Effector memory CD8-positive, alpha-beta T cell (primary cell): ENCODE measurements at places on chromosomes 2 and 18.

DNA sequence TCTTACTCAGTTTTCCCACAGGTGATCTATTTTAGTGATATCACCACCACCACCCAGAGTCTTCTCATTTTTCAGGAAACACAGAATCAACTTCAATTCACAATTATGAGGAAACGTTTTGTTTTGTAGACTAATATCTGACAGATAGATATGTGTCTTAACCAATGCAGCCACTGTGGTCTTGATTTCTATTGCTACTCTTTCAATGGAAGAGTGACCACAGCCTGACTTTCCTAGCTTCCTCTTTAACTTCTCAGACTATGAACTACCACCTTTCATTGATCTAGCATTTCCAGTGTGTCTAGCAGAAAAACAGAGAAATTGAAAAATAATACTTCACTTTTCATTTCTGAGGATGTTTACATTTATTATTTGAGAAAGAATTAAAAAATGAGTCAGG, 20.5 kb downstream of the ADAM17 start:
- no peaks in the 10 kb centered on the region for H3K27me3 ChIP-seq
- H3K36me3 ChIP-seq: peaks cover 54% of the 10 kb centered on the region
- no peak for DNase-seq

GRCh38 chr2:219507581-219508443, 6.5 kb upstream of the ASIC4 start:
- H3K27me3 ChIP-seq: peaks cover 54% of the 10 kb centered on the region
- H3K27ac ChIP-seq: no peak overlapping the region
- no peak for DNase-seq
- H3K4me1 ChIP-seq: peaks cover 14% of the 10 kb centered on the region
- H3K36me3 ChIP-seq: peaks cover 21% of the 10 kb centered on the region

DNA sequence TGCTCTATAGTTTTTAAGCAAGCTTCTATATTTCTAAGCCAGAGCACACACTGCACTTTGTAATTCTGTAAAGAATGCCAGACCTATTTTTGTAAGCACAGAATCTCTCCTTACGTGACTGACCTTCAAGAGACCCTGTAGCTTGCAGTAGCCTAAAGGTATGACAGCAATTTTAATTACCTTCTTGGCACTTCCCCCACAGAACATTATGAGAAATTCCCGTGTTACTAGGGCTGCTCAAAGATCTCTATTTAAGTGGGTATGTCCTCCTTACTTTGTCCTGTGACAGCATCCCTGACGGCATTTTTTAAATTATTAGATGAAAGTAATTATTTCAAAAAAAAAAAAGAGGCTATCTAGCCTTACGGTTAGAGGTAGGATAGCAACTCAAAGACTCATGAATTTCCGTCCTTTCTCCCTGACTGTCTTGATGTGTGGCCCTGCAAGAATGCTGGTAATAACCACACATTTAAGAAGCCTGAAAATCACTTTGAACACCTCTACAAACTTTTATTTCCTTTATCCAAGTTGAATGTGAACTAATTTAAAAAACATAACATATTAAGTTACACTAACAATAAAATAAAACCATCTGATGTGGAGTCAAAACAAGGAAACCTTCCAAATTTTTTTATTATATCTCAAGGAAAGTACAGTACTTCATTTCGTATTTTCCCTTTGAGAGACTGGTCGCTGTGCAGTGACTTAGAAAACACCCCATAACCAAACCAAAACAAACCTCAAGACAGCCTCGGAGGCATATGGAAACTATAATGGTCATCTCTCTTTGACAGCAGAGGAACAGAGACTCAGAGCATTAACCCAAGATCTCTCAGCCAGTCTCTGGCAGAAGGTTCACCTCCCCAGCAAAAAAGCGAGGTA, 54.9 kb downstream of the THUMPD2 start:
- no peak for DNase-seq
- H3K4me3 ChIP-seq: no peak overlapping the region
- H3K27me3 ChIP-seq: peaks cover 31% of the 10 kb centered on the region

- H3K27ac ChIP-seq: no peak overlapping the region
- H3K36me3 ChIP-seq: no peaks in the 10 kb centered on the region
- no peak for DNase-seq
- H3K4me1 ChIP-seq: no peaks in the 10 kb centered on the region
These were observed 27.0 kb downstream of the SLC40A1 start for GRCh38 chr2:189553504-189554088.

- H3K27ac ChIP-seq: no peak overlapping the region
- no peaks in the 10 kb centered on the region for H3K36me3 ChIP-seq
- H3K4me3 ChIP-seq: no peak overlapping the region
- H3K4me1 ChIP-seq: no peaks in the 10 kb centered on the region
- no peaks in the 10 kb centered on the region for H3K27me3 ChIP-seq
- DNase-seq: no peak
These were observed 215.1 kb downstream of the LDLRAD4 start for GRCh38 chr18:13433685-13434084.

DNA sequence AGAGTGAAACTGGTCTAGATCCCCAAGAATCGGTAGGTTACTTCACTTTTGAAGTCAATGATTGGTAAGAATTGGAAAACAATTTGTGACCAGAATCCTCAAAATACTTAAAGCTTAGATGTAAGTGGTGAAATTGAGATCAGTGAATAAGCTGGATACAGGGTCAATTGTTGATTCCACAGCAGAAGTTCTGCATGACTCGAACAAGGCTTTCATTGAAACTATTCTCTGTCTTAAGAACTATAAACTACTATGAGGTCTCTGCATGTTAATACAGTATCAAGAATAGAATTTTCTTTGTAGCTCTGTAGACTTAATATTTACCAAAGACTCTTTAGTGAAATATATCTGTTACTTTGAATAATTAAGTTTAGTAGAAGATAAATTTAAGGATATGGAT, 324.2 kb upstream of the FIGN start:
- no peak for DNase-seq
- H3K4me1 ChIP-seq: no peaks in the 10 kb centered on the region
- no peaks in the 10 kb centered on the region for H3K27me3 ChIP-seq
- H3K27ac ChIP-seq: no peak overlapping the region
- H3K4me3 ChIP-seq: no peak overlapping the region

DNA sequence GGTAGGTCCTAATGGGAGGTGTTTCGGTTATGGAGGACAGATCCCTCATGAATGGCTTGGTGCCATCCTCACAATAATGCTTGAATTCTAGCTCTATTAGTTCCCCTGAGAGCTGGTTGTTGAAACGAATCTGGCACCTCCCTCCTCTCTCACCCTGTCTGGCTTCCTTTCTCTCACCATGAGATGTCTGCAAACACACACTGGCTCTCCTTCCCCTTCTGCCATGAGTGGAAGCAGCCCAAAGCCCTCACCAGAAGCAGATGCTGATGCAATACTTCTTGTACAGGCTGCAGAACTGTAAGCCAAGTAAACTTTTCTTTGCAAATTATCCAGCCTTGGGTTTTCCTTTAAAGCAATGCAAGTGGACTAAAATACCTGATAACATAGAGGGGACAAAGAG, 86.6 kb downstream of the RND3 start:
- DNase-seq: no peak
- no peaks in the 10 kb centered on the region for H3K36me3 ChIP-seq
- H3K4me1 ChIP-seq: no peaks in the 10 kb centered on the region
- no peaks in the 10 kb centered on the region for H3K27me3 ChIP-seq
- H3K4me3 ChIP-seq: no peak overlapping the region

DNA sequence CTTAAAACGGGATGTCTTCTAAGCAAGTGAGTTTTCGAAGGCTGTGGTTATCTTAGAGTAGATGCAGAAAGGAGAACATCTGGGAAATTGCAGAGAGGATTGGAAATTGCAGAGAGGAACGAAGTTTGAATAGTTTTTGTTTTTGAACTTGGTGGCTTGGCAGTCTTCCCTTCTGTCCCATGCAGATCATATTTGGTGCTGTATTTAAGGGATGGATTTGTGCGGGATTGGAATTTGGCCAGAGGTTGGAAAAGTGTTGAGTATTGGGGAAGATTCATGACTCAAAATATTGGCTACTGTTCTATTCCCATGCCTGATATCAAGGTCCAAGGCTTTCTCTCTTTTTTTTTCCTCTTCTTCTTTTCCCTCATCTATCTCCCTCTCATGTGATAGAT, 18.2 kb downstream of the PTPRM start:
- H3K4me3 ChIP-seq: no peak overlapping the region
- H3K4me1 ChIP-seq: no peaks in the 10 kb centered on the region
- no peaks in the 10 kb centered on the region for H3K36me3 ChIP-seq
- no peak overlapping the region for H3K27ac ChIP-seq
- no peak for DNase-seq
- no peaks in the 10 kb centered on the region for H3K27me3 ChIP-seq

GRCh38 chr2:214765180-214765579, 44.3 kb downstream of the BARD1 start:
- H3K4me1 ChIP-seq: peaks cover 5% of the 10 kb centered on the region
- no peak overlapping the region for H3K4me3 ChIP-seq
- no peaks in the 10 kb centered on the region for H3K36me3 ChIP-seq
- no peaks in the 10 kb centered on the region for H3K27me3 ChIP-seq

GRCh38 chr2:106159866-106160785, 34.0 kb downstream of the UXS1 start:
- no peaks in the 10 kb centered on the region for H3K27me3 ChIP-seq
- peak overlapping the region; percentile 89 for H3K4me3 ChIP-seq
- H3K27ac ChIP-seq: peak overlapping the region; percentile 96
- peak; percentile 29 for DNase-seq

DNA sequence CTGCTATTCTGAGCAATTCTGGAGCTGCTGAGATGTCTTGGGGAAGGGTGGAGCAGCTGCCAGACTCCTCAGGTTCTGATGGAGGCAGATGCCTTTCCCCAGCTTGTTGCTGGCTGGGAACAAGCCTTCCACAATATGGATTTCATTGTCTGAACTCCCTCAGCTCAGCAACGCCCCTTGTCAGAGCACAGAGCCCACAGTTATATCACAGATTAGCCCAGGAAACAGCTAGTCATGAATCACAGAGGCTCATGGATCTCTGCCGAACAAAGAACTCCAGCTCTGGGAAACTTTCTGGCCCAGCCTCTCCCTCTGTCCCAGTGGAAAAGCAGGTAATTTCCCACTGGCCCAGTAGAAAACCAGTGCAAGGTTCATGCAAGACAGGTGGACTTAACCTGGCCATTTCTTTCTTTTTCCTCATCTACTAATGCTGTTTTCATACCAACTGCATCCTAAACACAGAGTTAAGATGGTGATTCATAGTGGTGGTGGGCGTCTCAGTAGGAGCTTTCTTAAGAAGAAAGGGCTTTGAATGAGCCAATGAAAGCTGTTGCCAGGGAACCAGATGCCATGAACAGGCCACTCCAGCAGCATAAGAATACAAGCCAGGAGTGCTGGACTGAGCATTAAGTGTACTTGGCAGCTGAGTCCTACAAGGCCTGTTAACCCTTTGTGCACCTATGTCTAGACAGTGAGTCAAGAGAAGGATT, 8.7 kb upstream of the KIAA2012 start:
- H3K27me3 ChIP-seq: peaks cover 35% of the 10 kb centered on the region
- no peak for DNase-seq
- H3K4me3 ChIP-seq: no peak overlapping the region
- no peaks in the 10 kb centered on the region for H3K4me1 ChIP-seq

DNA sequence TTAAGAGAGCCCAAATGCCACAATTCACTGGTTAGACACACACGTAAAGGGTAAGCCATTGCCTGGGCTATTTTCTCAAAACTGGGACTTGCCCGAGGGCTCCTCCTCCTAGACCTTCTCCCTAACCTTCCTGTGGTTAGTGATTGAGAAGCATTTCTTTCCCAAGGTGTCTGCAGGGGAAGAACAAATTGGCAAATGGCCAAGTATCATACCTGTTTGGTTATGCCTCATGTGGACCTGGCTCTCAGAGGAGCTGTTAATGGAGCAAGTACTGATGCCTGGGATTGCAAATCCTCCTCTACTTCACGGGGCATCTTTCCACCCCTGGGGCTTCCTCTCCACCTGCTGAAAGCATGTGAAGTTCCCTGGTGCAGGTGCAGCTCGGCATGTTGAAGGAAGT, 187.5 kb upstream of the CYRIA start:
- H3K27me3 ChIP-seq: no peaks in the 10 kb centered on the region
- H3K36me3 ChIP-seq: no peaks in the 10 kb centered on the region
- H3K4me1 ChIP-seq: no peaks in the 10 kb centered on the region
- DNase-seq: no peak
- no peak overlapping the region for H3K27ac ChIP-seq

DNA sequence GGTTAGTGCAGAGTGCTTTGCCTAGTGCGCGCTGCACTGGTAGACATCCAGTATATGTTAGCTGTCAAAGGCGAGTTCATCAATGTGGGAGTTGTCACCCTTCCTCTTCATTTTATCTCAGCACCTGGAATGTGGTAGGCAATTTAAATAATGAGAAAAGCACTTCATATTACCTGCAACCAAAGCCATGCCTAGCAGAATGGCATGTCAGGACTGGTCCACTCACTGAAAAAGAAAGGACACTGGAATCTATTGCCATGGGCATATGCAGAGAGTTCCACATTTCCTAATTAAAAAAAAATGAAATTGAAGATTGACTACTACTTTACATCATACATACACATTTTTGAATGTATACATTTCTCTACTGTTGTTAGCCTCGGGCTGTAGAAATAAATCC, 139.6 kb downstream of the PAX3 start:
- H3K27ac ChIP-seq: no peak overlapping the region
- H3K4me1 ChIP-seq: no peaks in the 10 kb centered on the region
- H3K27me3 ChIP-seq: no peaks in the 10 kb centered on the region

DNA sequence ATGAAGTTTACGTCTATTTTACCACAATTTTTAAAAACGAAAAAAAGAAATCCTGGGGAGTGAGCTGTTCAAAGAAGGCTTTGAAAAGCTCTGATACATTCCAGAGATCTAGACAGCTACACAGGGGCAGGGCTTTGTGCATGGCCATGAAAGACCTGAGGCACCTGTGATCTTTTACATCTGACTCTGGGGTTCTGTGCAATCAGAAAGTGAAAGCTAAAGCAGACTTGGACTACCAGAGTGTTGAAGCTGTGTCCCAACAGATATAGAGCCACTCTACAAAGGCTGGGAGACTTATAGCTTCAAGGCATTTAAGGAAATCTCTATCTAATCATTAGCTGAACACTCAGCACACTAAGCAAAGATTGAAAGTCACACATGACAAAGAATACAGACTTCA, 34.1 kb downstream of the PARD6G start:
- H3K4me1 ChIP-seq: no peaks in the 10 kb centered on the region
- H3K4me3 ChIP-seq: no peak overlapping the region
- H3K27me3 ChIP-seq: peaks cover 27% of the 10 kb centered on the region
- no peak overlapping the region for H3K27ac ChIP-seq

- H3K27me3 ChIP-seq: peaks cover 19% of the 10 kb centered on the region
- no peaks in the 10 kb centered on the region for H3K36me3 ChIP-seq
- no peak overlapping the region for H3K4me3 ChIP-seq
- H3K4me1 ChIP-seq: no peaks in the 10 kb centered on the region
- no peak for DNase-seq
- no peak overlapping the region for H3K27ac ChIP-seq
These were observed 457.8 kb upstream of the MEX3C start for GRCh38 chr18:51655327-51655698.
